Stimulated activated CD4-positive, alpha-beta T cell treated with anti-CD3 and anti-CD28 coated beads, Interleukin-1b, Interleukin-23, amount 100 ng/mL, for 4 hours (primary cell): ENCODE measurements at places on chromosomes 1 and 21.

- no peak for DNase-seq
Measured at GRCh38 chr1:9718006-9718680, 66.6 kb downstream of the PIK3CD start.

DNA sequence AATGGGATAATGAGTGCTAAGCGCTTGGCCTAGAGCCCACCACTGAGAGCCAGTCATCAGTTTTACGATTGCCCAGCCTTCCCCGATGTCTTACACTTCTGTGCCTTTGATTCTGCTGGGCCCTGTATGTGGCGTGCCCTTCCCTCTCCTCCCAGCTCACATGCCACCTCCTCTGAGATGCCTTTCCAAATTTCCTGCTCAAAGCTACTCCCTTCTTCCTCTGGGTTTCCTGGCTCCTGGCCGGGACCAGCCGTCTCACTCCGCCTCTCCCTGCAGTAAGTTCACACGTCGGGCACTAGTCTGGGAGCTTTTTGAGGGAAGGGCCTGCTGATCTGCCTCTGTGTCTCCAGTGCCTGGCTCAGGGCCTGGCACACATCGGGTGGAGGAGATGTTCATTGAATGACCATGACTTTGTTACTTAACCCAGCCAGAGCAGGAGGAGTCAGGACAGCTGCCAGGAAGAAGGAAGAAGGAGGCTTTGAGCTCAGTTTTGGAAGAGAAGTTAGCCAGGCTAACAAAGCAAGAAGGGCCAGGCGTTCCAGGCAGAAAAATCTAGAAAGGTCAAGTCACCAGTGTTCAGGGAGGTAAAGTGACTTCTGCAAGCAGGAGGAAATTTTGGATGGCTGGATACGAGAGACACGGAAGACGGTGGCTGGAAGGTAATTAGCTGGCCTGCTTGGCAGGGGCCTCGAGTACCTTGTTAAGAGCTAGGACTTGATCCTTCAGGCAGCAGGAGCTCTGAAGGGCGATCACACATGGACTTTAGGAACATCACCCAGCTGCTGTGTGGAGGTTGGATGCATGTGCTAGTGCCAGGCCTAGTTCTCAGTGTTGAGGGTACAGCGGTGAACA is 63.6 kb downstream of the EPHB2 start:
- no peak for DNase-seq

DNA sequence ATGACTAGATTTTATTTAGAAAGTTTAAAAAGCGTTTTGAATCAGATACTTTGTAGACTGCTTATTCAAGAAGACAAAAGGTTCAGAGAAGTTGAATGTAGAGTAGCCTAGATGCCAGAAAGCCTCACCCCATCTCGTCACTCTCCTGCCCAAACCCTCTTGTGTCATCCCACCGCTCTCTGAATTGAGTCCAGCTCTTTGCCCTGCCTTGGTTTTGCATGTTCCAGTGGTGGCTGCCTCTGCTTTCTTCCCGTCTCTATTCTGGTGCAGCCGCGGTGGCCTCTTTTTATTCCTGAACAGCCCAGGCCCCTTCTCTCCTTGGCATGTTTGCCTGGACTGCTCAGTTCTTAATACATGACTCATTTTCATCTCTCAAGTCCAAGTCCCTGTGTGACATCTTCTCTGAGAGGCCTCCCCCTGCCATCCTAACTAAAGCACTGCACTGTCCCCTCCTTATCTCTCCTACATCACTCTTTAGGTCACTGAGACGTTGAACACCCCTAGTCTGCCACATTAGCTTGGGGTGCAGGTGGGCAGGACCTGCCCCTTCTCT is 22.9 kb downstream of the PRDM2 start:
- DNase-seq, result no peak

- no peak for DNase-seq
Measured at GRCh38 chr1:236980673-236981072, 23.6 kb downstream of the MT1HL1 start.

- no peak for DNase-seq
Measured at GRCh38 chr21:44482581-44483287, 27.4 kb downstream of the LRRC3 start.

DNA sequence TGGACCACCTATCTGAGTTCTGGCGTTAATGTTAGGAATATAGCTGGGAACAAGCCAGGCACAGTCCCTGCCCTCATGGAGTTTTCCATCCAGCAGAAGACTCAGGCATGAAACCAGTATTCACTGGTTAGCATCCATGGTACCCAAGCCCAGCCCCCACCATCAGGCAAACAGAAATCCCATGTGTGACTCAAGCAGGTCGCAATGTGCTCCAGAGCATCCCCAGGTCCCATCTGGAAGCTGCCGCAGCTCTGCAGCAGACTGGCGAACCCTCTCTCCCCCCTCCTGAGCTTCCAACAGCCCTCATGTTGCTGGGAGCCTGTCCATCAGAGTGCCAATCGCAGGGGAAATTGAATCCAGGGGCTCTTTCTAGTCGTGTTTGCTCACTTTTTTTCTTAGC is 174.2 kb downstream of the RRAGC start:
- DNase-seq, result no peak

- no peak for DNase-seq
Measured at GRCh38 chr1:170536924-170537551, 5.1 kb downstream of the GORAB start.

- DNase-seq, result no peak
Measured at GRCh38 chr1:67687198-67687545, 2.2 kb downstream of the GADD45A start.

DNA sequence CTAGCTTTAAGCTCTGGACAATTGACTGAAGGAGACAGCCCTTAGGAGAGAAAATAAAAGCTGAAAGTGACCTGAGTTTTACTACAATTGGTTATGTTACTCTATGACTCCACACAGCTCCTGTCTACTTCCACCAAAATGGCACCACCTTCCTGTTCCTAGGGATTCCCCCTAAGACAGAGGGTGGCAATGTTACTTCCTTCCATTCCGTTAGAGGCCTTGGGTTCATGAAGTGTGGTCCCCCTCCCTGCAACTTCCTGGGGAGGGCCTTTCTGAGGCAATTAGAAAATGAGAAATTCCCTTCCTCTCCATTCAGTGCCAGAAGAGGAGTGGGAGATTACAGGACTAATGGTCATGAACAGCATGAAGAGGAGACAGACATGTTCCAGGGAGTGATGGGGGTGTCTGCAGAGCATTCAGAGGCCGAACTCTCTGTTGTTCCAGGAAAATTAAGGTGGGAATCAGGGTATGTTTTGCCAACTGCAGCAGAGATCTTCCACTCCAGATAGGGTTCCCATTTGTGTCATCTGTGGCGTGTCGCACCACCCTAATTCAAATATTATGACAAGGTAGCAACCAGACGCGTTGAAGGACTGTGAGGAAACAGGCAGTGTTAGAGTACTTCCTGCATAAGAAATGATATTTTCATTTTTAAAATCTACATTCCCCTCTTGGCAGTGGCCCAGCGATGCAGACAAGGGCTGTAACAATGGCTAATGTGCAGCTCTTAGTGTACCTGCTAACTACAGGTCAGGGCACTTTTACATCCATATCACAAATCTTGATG is 53.1 kb upstream of the TRIM67 start:
- DNase-seq, result no peak

- no peak for DNase-seq
Measured at GRCh38 chr21:39681845-39682244, 63.1 kb upstream of the IGSF5 start.

GRCh38 chr1:221331273-221332183 is 410.4 kb downstream of the DUSP10 start:
- no peak for DNase-seq

DNA sequence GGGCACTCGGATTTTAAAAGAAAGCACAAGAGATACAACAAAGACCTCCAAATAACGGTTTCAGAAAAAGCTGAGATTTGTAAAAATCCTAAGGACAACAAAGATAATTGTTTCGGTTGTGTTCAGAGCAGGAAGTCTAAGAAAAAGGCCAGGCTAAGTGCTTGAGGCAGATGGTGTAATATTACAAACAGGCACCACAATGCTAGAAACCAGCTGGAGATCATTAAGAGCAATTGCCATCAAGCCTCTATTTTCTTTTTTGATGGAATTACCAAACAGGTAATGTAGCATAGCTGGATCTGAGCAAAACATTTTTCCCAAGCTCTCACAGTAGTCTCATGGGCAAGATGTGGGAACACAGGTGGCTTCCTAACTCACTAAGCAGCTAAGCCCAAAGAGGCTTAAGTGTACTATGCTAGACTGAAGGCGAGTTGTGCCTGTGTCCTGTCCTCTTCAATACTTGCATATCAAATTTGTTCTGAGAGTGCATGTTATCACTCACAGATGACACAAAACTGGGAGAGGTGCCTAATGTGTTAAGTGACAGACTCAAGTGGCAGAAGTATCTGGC is 161.6 kb downstream of the GLUL start:
- no peak for DNase-seq

- no peak for DNase-seq
Measured at GRCh38 chr1:95380909-95381308, 146.9 kb downstream of the RWDD3 start.

GRCh38 chr1:184253921-184254320 is 132.9 kb upstream of the C1orf21 start:
- DNase-seq, result no peak

DNA sequence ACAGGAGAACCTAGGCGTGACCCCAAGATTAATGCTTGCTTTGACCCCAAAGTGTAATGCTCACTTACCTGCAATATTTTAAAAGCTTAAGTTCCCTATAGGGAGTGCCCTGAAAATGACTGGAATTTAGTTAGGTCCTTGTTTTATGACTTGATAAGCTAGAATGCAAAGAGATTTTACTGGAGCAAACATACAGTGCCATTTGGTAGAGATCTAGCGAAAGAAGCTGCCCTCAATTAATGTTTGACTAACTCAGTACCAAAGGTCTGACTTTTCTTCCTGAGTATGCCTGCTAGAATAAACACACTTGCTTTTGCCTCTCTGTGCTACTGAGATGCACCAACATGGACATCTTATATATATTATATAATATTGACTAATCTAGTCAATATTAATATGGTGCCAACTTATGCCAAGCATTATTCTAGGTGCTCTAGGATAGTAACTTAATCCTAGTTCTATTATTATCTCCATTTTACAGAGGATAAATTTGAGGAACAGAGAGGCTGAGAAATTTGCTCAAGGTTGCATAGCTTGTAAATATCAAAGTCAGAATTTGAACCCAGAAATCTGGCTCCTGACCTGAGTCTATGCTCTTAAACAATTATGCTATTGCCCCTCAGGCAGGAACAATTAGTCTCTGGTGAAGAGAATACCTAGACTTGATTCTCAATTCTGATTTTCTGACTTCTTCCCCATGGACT is 18.2 kb downstream of the S100A10 start:
- DNase-seq, result no peak

GRCh38 chr1:238279694-238280380 is 389.1 kb upstream of the ZP4 start:
- DNase-seq, result no peak

DNA sequence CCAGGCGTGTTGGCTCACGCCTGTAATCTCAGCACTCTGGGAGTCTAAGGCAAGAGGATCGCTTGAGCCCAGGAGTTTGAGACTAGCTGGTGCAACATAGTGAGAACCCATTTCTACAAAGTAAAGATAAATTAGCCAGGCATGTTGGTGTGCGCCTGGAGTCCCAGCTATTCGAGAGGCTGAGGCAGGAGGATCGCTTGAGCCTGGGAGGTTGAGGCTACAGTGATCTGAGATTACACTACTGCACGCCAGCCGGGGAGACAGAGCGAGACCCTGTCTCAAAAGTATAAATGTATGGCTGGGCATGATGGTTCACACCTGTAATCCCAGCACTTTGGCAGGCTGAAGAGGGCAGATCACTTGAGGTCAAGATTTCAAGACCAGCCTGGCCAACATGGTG is 51.5 kb upstream of the LBR start:
- DNase-seq, result no peak

DNA sequence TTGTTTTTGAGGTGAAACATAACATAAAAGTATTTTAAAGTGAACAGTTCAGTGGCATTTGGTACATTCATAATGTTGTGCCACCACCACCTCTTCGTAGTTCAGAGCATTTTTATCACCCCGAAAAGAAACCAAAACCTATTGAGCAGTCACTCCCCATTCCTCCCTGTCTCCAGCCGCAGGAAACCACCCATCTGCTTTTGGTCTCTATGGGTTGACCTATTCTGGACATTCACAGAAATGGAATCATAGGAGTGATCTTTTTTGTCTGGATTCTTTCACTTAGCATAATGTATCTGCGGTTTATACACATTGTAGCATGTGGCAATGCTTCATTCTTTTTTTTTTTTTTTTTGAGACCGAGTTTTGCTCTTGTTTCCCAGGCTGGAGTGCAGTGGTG is 141.2 kb downstream of the VPS13D start:
- DNase-seq, result no peak

- DNase-seq, result no peak
Measured at GRCh38 chr1:10678402-10678801, 118.0 kb downstream of the CASZ1 start.

DNA sequence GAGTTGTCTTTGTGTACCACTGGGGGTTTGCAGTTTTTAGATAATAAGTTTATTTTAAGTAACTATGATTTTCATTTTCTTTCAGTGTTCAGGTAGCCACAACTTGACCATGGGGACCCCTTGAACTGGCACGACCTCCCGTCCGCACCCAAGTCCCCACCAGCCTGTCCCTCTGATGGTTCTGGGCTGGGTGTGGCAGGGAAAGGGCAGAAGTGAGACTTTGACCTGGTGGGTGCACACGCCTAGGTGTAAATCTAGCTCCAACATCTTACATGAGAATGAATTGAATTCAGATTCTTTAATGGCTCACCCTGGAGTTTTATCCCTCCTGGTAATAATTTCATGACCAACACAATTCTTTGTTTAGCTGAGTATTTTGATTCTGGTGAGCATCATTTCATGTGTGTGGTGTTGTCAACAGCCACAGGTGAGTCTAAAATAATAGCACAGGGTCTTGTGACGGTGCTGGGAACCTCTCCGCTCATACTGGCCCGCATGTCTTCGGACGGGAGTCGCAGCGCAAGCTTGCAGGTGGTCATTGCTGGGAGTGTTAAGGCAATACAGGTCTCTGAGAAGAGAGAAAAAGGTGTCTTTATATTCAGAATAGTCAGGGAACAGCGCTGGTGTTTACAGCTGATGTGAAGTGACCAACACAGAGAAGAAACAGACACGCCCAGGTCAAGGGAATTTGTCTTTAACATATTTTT is 50.8 kb upstream of the POFUT2 start:
- DNase-seq, result no peak

GRCh38 chr1:43387976-43388599 is 1.5 kb downstream of the MED8 start:
- no peak for DNase-seq

DNA sequence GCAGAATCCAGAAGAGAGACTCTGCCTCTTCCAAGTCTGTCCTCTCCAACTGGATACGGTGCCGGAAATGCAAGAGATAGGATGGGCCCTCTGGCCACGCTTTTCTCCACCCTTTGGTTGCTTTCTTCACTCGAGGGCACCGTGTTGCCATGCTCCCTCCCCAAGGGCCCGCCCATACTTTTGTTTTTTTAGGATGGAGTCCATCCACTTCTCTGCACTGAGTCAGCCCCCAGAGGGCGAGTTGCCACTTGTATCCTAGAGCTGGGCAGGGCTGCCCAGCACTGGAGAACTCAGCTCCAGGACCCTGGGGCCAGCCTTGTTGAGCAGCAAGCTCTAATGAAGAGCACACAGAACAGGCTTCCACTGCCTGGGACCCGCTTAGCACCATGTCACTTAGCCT is 25.5 kb downstream of the IFNGR2 start:
- DNase-seq, result no peak
